ENCODE measurements at places on chromosomes 12 and 14. TPM values are rescaled to one million over a fixed set of nuclear protein-coding genes. Genes with fewer than 3 reads are reported as not detected.

Gene CMA1
- not detected for total RNA-seq

Gene RAD51AP1
- total RNA-seq, result 7.5 TPM

Gene ACOT6
- total RNA-seq, result not detected

Gene TMEM229B
- 3.1 TPM for total RNA-seq

Gene PYGL
- total RNA-seq, result 85.4 TPM

Gene TSPAN8
- 7.5 TPM for total RNA-seq

Gene ARMH4
- total RNA-seq, result 9.7 TPM

Gene TNFAIP2
- 76.5 TPM for total RNA-seq

Gene CAPRIN2
- 16.4 TPM for total RNA-seq

Gene ACAD10
- total RNA-seq, result 19.8 TPM

Gene DPY19L2
- 1.4 TPM for total RNA-seq

Gene DDN
- 0.06 TPM for total RNA-seq

Gene CLMN
- 30.0 TPM for total RNA-seq

Gene FAM216A
- 5.6 TPM for total RNA-seq

Gene GTF2A1
- 26.0 TPM for total RNA-seq

Gene KCNMB4
- 4.0 TPM for total RNA-seq

Gene ASCL1
- not detected for total RNA-seq

Gene TAS2R13
- 0.99 TPM for total RNA-seq

Gene BATF
- total RNA-seq, result 4.3 TPM

Gene TIMM9
- 29.8 TPM for total RNA-seq

Gene KRT85
- total RNA-seq, result not detected

Gene BCAT1
- total RNA-seq, result 74.7 TPM

Gene DNAI7
- total RNA-seq, result 2.3 TPM

Gene L3HYPDH
- total RNA-seq, result 21.2 TPM

Gene B4GALNT1
- total RNA-seq, result 2.0 TPM

Gene OTUB2
- total RNA-seq, result 1.5 TPM

Gene CARMIL3
- 2.3 TPM for total RNA-seq

Gene RNASE9
- not detected for total RNA-seq

Gene LMO3
- total RNA-seq, result 172 TPM

Gene IL22
- not detected for total RNA-seq

Gene LRTM2
- total RNA-seq, result not detected
